ENCODE measurements at places on chromosomes 13 and 19. TPM values are rescaled to one million over a fixed set of nuclear protein-coding genes. Genes with fewer than 3 reads are reported as not detected.

The SHD gene
- 0.19 TPM for total RNA-seq

DNA sequence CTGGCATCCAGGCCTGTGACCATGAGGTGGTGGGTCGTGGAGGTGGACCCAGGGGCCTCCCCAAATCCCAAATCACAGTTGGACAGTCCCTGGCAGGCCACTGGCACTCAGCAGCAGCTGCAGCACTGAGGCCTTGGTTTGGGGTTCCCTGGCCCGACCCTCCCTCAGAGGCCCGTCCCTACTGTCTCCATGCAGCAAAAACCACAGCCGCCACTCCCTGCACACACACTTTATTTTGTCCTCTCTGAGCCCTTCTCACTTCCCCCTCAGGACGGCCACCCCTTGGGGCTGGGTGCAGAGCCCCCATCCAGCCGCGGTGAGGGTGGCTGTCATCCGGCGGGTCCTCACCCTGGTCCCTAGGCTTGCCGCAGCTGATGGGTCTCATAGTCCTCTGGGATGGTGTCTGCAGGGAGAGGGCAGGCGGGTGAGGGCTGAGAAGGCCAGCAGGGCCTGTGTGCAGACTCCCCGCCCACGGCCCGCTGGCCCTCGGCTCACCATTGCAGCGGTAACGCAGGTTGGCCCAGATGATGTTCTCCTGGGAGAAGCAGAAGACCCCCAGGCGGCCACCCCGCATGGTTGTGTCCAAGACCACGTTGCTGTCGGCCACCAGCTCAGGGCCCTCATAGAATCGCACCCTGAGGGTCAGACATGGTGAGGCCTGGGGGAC is 8.4 kb downstream of the COMP start:
- peaks cover 20% of the 10 kb centered on the region for H3K4me1 ChIP-seq
- H3K27ac ChIP-seq = no peak overlapping the region
- H3K27me3 ChIP-seq = peaks cover 5% of the 10 kb centered on the region
- DNase-seq = no peak
- no peaks in the 10 kb centered on the region for H3K36me3 ChIP-seq

DNA sequence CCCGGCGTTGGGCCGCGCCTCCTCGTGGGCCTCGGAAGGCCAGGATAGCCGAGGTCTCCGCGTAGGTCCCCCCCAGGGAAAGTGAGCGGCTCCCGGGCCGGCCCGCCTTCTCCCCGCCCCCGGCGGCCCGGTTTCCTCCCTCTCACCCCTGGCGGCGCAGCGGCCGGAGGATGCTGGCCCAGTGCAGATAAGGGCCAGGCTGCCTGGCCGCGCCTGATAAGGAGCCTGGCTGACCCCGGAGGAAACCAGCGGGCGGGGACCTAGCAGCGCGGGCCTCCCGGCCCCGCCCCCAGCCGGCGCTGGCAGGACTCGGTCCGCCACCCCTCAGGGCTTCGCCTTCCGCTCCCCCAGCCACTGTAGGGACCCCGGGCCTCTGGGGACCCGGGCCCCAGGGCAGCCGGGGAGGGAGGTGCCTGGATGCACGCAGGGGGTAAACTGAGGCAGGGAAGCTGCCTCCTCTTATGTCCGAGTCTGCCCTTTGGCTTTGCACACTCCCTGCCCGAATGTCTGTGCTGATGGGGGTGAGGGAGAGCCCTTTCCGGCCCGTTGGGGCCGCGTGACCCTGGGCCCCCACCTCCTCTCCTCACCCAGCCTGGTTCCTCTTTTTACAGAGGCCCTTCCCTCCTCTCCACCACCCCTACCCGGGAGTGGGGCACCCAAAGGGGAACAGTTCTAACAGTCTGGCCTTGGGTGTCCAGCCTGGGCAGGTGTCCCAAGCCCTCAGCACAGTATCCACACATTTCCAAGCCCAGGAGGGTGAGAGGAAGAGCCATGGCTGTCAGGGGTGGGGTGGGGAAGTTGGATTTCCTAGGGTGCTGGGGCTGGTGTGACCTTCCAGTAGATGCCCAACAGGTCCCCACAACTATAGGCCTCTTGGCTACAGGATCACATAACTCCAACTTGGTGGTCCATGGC is at the start of gene LYL1:
TSS of gene LYL1 (minus strand) at position 193 of the 915 bp plus-strand sequence. CDS start 1,687 bp downstream, outside the sequence.
- no peaks in the 10 kb centered on the region for H3K36me3 ChIP-seq
- H3K4me1 ChIP-seq = peaks cover 78% of the 10 kb centered on the region
- H3K4me3 ChIP-seq = peak within 1 kb of the TSS; percentile 51
- H3K27me3 ChIP-seq = no peaks in the 10 kb centered on the region
- no peak for DNase-seq

- H3K4me3 ChIP-seq = no peak overlapping the region
- no peak overlapping the region for H3K27ac ChIP-seq
- no peaks in the 10 kb centered on the region for H3K36me3 ChIP-seq
Measured at GRCh38 chr13:113420833-113421600, 32.3 kb downstream of the ADPRHL1 start.

The ZSCAN1 gene
- total RNA-seq = not detected
